ENCODE measurements at places on chromosomes 16 and 17. TPM values are rescaled to one million over a fixed set of nuclear protein-coding genes. Genes with fewer than 3 reads are reported as not detected.

- no peak overlapping the region for H3K4me3 ChIP-seq
- H3K27me3 ChIP-seq = no peaks in the 10 kb centered on the region
- no peak overlapping the region for H3K27ac ChIP-seq
Observed at GRCh38 chr17:57401556-57402488, 145.5 kb downstream of the MSI2 start.

Gene KIF2B
- total RNA-seq = not detected

Gene NFAT5
- 37.8 TPM for total RNA-seq

Gene ECI1
- total RNA-seq = 40.5 TPM

Gene TMED6
- 1.2 TPM for total RNA-seq

DNA sequence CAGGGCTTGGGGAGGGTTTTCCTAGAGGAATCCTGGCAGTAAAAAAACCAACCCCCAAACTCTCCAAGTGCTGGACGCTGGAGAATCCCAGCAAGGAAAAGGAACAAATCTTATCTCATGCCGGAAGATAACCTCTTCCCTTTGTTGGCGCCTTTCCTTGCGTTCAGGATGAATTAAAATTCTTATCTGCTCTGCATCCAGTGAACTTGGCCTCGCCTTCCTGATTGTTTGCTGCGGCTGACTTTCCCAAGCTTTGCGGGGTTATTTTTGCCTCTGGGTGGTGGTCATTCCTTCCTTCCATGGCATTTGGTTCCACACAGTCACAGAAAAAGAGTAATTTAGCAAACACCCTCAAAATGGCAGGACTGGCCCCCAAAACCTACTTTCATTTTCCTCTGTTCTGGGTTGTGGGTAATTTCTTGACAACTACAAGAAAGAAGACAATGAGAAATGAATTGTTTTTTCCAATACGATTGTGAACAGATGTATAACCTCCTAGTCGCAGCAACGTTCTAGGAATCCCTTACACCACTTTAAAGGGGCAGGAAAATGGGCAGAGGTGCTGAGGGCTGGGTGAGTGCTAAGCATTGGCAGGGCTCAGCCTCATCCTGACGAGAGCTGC, 77.8 kb downstream of the MRC2 start:
- peak overlapping the region; percentile 53 for H3K4me3 ChIP-seq
- H3K27me3 ChIP-seq = peaks cover 20% of the 10 kb centered on the region
- DNase-seq = peak; percentile 11
- peaks cover 17% of the 10 kb centered on the region for H3K4me1 ChIP-seq
- H3K27ac ChIP-seq = no peak overlapping the region
